ENCODE measurements at places on chromosomes 1 and 21.

GRCh38 chr1:181140398-181140797 lies 51.9 kb downstream of the IER5 start:
- DNase-seq, result no peak

DNA sequence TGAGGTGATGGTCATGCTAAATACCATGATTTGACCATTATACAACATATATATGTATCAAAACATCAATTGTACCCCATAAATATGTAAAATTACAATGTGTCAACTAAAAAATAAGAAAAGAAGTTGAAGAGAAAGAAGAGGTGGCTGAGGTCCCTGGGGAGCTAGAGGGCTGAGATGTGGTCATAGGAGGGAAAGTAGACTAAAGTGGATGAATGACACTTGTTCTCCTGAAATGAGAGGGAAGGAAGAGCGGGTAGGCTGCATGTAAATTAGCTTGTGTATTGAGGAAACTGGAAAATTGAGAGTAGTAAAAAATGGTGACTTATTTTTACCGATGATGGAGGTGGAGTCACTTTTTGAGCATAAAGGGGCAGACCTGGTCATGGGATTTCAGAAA lies 117.0 kb downstream of the ST6GALNAC3 start:
- no peak for DNase-seq

DNA sequence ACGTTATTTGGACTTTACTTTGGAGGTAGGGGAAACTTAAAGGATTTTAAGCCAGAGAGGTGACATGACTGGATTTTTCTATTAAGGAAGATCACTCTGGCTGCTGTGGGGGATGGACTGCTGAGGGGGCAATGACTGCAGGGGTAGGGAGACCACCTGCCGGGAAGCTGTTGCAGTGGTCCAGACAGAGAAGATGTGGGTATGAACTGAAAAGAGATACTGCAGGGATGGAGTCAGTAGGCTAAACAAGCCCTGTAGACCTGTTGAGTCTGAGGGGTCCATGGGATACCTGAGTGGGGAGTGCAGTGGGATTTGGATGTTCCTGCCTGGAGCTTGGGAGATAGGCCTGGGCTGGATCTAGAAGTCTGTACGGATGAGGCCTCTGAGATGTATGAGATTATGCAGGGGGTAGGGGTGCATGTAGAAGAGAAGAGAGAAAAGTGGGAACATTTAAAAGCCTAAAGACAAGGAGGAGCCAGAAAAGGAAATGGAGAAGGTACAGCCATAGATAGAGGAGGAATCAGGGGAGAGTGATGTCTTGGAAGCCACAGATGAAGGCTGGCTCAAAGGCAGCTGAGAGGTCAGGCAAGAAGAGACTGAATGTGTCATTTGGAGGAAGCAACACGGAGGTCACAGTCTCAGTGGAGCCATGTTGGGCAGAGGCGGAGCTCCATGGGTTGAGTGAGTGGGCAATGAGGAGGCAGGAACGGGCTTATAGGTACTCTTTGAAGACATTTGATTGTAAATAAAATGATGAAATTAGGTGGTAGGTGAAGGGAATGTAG lies 25.9 kb upstream of the KCNA2 start:
- no peak for DNase-seq

- no peak for DNase-seq
Measured at GRCh38 chr1:19166066-19166465, 44.0 kb downstream of the UBR4 start.

- DNase-seq, result no peak
Measured at GRCh38 chr1:107740579-107740978, 224.4 kb downstream of the VAV3 start.

DNA sequence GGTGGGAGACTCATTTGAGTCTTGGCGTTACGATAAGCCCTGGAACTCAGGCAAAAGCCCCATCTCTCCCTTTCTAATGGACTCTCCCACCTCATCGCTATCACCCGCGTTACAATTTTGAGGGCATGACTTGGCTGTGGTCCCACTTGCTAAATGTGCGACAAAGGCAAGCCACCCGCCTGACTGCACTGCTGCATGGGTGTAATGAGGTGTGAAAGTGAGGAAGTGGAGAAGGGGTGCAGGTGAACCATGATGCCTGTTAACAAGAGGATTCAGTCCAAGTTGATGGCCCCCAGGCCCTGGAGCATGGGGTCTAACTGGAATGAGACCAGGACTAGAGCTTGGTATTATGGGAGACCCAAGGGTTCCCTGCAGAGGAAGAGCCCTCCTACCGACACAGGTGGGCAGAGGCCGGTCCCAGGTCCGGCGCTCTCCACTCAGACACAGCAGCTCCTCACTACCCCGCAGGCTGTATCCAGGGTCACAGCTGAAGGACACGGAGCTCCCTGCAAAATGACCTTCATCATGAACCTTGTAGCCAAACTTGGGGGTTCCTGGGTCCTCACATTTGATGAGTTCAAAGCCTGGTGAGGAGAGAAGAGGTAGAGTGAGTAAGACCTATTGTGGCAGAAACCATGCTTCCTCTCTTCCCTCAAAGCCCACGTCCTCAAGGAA lies 165.4 kb upstream of the HMGB4 start:
- no peak for DNase-seq

DNA sequence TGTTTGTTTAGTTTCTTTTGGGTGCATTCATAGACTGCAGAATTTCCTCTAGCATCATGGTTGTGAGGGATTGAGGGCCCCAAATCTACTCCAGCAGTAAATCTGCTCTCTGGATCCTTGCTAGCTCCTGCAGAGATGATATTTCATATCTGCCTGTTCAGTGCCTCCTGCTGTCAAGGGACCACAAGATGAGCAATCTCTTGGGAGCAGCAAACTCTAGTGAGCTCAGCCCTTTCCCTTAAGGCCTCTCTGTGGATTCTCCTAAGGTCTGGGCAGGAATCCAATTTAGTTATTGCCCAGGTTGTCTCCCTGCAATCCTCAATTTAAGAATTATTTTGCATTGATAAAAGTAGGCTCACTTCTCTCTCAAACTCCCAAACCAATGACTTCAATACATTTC lies 76.9 kb downstream of the RGS18 start:
- no peak for DNase-seq

DNA sequence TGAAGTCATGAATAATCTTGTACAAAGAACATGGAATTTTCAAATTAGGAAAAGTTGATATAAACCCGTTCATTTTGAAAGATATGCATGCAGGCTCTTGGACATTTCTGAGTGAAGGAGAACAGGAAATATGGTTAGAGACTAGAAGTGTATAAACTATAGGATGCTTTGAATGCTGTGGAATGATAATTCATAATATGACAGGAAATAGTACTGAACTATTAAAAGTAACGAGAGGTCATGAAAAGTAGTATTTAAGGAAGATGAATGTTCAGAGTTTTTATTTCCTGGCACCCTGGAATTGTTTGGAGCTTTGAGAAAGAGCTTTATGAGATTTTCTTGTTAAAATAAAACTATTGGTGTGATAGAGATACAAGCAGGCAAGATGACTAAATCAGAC lies 18.7 kb upstream of the CRB1 start:
- DNase-seq, result no peak

DNA sequence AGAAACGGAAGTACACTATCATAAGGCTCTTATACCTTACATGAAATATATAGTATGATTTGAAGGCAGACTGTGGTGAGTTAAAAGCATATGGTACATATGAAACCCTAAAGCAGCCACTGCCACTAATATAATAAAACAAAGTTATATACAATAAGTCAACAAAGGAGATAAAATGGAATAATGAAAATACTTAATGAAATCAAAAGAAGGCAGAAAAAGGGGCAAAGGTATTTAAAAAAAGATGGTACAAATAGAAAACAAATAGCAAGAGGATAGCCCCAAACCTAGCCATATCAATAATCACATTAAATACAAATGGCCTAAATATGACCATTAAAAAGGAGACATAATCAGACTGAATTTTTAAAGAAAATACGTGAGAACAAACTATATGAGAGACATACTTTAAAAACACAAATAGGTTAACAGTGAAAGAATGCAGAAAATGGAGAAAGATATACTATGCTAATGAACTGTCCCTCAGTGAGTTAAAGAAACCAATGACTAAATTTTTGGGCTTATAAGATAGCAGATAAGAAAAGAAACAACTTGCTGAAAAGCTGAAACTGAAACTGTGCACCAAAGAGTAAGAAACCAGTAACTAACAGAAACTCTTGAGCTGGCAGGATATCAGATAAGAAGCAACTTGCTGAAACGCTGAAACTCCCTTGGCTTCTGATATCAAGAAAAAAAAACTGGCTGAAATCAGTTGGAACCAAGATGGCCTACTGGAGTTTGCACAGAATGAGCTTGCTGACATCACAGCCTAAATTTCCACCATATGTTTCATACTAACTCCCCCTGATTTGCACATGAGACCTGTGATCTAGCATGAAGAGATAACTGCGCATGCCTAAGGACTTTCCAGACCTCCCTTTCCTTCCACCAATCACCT lies 44.3 kb upstream of the IL10 start:
- DNase-seq, result no peak

DNA sequence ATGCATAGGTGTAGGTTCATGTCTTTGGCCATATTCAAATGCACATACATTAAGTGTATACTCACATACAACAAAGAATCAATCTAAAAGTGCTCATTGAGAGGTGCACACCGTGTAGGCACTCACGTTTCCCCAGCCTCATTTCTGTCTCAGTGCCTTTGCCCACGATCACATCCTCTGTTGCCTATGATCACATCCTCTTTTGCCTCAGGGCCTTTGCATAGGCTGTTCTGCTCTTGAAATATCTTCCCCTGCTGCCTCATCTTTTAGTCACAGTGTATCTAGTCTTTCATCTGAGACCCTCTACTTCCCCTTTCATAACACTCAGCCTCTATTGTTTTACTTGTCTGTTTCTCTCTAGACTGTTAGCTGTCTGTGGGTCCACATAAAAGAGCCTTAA lies 69.3 kb downstream of the FOXD2 start:
- no peak for DNase-seq

DNA sequence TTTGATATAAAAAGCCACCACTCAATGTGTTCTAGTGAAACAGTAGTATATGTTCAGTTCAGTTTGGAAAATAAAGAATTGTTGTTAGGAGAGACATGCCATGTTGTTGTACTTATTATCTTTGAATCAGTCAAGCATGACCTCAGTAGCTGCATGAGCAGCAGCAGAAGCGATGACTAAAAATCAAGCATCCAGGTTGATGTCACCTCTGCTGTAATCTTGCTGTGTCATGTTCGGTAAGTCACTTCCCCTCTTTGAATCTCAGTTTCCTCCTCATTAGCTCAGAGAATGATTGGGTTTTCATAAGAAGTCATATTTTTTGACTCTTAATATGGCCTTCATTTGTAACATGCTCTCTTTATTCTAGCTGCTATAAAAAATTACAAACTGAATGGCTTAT lies 428.4 kb upstream of the B3GALT2 start:
- no peak for DNase-seq

Data from stimulated activated CD8-positive, alpha-beta memory T cell treated with anti-CD3 and anti-CD28 coated beads, Interleukin-7, amount 100 ng/mL, for 1 hour (primary cell).